CD4-positive, alpha-beta T cell treated with Interleukin-1 beta for 1 hour (primary cell): ENCODE measurements at places on chromosomes 7 and 10.

DNA sequence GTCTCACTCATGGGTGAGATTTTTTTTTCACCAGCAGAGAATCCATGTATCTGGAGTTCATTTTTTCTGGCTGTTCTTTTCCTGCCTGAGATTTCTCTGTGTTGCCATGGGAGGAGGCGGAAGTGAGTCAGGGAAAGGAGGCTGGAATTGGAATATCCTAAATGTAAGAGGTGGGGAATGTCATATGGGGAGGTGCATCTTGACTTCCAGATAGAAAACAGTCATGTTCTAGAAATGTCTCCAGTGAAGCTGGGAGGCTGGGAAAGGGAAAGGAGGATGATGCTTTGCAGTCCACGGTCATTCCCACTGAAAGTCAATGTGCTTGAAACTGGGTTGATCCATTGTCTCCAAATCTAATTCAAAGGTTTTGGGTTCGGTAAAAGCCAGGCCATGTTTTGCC is 39.7 kb upstream of the HPS1 start:
- DNase-seq: no peak

DNA sequence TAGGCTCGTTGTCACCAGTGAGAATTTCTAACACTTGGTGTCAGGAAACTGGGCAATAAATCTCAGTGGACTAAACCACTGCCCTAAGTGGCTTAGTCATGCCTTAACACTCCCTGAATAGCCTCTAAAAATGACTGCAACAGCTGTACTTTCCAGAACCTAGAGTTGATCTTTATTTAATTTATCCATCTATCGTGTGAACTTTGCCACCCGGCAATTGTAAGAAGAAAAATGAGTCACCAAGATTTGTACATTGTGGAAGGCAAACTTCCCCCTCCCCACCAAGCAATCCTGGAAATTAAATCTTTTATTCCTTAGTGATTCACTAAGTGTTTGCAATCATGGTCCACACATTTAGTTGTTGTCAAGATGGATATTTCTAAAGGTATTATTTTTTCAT is 47.1 kb downstream of the NXPH1 start:
- no peak for DNase-seq

- DNase-seq: no peak
Observed at GRCh38 chr10:91976317-91977051, 52.9 kb downstream of the BTAF1 start.

DNA sequence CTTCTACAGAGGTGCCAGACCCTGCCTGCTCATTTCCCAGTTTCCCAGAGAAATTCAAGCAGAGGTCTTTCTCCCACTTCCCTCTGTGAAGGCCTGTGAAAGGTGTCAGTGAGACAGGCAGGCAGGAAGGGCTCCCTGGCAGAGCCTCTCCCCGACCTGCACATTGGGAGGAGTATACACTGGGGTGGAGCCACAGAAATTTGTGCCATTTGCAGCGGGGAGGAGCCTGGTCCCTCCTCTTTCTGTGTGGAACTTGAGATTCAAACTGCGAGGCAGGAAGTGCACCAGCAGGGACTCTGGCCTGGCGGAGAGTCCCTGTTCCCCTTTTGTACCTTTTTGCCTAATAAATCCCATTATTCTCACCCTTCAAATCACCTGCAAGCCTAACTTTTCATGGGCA is 54.6 kb upstream of the OPN4 start:
- no peak for DNase-seq

DNA sequence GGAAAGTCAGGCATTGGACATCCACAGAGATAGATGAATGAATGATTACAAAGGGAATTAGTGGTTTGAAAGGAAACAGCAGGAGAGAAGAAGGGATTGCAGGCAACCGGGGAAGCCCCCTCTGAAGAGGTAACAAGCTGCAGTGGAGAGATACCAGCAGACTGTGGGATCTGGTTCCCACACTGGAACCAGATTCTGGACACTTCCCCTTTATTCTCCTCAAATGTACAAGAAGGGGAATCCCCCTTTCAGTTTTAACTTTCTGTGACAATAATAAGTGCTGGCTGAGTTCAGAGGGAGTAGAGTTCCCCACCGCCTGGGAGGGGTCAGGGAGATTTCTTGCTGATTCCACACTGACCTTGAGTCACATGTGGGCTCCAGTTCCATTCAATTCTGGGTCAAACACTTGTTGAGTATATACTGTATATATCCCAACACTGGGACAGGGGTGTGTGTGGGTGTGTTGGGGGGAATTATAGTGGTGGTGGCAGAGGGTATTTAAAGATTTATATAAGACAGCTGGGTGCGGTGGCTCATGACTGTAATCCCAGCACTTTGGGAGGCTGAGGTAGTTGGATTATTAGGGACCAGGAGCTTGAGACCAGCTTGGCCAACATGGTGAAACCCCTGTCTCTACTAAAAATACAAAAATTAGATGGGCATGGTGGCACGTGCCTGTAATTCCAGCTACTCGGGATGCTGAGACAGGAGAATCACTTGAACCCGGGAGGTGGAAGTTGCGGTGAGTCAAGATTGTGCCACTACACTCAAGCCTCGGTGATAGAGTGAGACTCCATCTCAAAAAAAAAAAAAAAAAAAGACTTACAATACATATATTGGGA is 16.5 kb upstream of the DDIT4 start:
- DNase-seq: peak; percentile 56

DNA sequence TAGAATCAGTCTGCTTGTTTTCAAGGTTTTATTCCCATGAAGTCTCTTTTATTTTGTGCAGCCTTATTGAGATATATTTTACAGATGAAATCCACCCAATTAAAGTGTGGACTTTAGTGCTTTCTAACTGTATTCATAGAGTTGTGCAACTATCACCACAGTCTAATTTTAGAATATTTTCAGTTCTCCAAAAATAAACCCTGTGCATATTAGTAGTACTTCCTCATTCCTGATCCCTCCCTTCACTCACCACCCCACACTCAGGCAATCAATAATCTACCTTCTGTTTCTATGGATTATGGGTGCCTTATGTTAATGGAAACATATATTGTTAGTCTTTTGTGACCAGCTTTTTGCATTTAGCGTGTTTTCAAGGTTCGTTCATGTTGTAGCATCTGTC is 185.7 kb upstream of the TMEM72 start:
- DNase-seq: no peak

DNA sequence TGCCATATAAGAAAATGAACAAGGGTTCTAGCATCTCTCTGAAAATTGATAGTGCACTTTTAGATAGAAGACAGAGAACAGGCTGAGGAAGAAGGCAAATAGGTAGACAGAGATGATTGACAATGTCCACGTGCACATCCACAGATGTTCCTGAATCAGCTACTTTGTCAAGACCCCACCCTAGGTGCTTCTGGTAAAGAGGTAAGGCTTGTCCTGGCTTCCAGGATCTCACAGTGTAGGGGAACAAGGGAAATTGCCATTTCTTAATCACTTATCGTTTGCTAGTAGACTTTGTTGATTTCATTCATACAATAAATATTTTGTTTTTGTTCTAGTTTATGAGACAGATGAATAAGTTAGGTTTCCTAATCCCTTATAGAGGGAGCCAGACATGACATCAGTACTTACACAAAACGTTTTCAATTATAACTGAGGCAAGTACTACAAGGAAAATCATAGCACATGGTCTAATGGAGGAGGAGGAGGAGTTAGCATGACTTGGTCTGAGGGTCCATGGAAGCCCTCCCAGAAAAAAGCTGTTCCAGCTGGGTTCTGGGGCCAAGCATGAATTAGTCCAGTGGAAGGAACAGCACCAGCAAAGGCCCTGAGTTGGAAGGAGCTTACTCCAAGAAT is 115.9 kb upstream of the ARID5B start:
- no peak for DNase-seq

- DNase-seq: no peak
Observed at GRCh38 chr10:103890194-103890658, 27.8 kb downstream of the STN1 start.

DNA sequence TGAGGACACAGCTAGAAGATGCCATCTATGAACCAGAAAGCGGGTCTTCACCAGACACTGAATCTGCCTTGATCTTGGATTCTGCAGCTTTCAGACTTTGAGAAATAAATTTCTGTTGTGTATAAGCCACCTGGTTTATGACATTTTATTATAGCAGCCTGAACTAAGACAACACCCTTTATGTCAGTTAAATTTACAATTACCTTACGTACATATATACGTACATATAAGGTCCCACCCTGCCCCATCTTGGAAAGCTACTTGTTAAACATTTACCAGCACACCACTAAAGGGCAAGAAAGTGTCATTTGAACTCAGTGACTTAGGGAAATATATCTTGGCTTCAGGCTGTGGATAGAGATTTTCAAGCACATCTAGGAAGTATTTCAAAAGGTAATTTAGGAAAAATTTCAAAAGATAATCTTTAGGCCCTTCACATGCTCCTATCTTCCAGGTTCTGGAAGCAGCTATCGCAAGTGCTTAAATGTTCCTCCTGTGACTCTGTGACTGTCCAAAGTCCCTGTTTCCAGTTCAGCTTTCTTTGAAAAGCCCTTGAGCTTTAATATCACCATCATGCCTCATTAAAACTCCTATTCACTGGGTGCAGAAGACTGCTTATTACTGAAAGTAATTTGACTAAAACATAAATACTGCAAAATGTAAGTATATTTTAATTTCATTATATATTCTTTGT is 9.6 kb upstream of the SRI start:
- DNase-seq: no peak

GRCh38 chr7:11153694-11154093 is 180.0 kb downstream of the PHF14 start:
- no peak for DNase-seq

DNA sequence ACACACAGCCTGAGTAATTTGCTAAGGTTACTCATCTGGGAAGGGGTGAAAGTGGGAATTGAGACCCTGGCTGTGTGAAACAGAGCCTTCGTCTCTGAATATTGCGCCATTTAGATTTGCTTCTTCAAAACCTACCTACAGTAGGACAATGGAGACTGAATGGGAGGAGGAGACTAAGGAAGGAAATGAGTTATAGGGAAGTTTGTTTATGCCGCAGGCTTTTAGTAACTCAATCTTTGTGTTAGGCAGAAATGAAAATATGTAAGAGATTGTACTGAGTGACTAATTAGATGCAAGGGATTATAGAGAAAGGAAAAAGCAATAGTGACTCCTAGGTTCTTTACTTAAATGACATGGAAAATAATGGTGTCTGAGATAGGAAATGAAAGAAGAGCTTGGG is 80.2 kb downstream of the KCND2 start:
- DNase-seq: no peak

GRCh38 chr10:124535731-124536495 is 74.3 kb downstream of the LHPP start:
- no peak for DNase-seq

DNA sequence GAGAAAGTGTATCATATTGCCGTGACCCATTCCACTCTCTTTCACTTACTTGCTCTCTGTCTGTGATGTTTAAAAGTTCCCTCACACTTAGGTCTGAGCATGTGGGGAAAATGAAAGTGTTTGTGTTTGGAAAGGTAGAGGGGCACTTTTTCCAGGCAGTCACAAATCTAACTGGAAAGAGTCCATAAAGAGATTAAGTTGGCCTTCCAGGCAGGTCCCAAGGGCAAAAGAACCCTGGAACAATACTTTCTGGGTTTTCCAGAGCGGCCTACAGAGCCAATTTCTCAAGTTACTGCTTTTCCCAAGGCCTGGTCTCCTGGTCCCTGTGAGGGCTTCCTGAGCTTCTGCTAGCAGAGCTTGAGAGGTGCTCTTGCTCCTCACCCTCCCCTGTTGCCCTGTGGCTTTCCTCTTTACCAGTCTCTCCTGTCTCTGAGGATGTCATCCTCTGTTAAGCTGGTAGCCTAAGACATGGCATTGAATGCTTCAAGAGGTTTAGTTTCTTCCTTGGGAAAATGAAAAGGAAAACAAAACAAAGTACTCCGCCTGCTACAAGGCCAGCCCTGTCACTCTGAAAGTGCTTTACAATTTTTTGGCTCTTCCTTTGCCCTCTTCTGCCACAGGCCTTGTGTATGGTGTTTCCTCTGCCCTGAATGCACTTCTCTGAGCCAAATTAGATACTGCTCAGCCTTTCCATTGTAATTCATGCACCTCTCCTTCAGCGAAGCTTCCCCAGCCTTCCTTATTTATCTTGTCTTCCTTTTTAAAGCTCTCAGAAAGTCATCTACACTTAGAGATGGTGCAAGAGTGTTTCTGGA is 20.1 kb downstream of the TES start:
- no peak for DNase-seq

- DNase-seq: no peak
Observed at GRCh38 chr7:142827951-142828500, 26.9 kb upstream of the EPHB6 start.

DNA sequence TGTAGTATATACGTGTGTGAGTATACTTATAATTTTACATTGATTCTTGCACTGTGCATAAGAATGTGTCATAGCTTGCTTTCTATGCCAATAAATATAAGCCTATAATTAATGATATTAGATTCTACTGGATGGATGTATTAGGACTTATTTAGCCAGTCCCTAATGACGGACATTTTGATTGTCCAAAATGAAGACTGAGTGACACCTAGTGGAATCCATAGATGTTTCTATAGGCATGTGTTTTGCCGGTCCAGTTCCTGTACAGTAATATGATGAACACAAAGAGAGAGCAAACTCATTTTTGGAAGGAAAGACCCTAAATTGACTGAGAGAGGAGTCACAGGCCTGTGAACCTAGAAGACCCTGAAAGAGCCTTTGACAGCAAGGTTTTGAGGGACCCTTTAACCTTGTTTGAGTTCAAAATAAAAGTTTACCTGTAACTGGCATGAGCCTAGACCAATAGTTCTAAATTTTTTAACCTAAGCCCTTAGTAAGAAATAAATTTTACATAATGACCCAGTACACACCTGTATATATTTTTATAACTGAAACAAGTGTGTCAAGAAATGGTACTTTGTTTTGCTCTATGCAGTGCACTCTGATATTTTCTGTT is 42.4 kb upstream of the AGBL3 start:
- DNase-seq: no peak

- no peak for DNase-seq
Observed at GRCh38 chr7:105278973-105279687, 109.6 kb downstream of the SRPK2 start.

- DNase-seq: no peak
Observed at GRCh38 chr10:6231146-6231545, 28.4 kb downstream of the PFKFB3 start.

DNA sequence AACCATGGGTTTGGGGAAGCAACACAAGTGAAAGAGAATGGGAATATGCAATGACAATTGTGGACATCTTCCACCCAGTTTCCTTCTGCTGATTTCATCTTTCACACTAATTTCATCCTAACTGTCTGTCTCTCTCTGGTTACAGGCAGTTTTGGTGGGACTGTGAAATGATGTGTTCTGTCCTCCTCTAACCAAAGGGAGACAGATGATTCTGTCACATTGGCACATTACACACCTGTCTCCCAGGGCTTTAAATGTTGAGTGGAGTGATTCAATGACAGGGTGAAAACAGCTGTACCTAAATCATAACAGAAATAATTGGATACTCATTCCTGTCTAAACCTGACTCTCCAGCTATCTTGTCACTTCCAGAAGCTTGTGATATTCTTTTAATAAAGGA is 60.0 kb downstream of the DGKB start:
- DNase-seq: no peak

- DNase-seq: no peak
Observed at GRCh38 chr7:17902599-17902998, 37.7 kb downstream of the SNX13 start.
